Stimulated activated CD4-positive, alpha-beta T cell treated with anti-CD3 and anti-CD28 coated beads, Interleukin-1b, Interleukin-23, amount 100 ng/mL, for 1 hour (primary cell): ENCODE measurements at places on chromosomes 4 and X.

DNA sequence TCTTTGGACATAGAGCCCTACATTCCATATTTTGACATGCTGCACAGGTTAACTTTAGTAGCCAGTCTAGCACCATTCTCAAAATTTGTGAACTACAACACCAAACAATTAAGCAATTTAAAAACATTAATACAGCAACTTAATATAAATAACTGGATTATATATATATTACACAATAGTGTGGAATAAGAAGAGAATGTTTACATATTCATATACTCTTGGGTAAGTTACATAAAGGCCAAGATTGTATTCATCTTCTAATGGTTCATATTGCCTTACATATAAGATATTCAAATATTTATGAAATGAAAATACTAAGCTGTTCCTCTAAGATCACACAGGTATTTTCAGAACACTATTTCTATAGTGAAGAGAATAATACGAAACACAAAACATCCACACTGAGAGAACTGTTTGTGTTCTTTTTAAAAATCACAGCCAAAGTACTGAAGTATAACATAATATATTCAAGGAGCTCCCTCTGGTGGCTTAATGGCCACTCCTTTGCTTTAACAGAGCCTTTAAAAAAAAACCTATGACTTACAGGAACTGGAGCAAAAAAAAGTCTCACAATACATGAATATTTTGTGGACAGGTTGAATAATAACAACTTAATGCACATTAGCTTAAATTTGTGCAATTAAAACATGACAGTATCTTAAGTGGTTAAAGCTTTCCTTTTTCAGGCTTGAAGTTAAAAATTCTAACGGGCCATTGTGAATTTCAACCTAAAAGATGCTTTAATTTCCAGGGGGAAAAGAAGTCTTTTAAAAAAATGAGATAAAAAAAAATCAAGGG, 46.2 kb downstream of the NEK1 start:
- DNase-seq = no peak

DNA sequence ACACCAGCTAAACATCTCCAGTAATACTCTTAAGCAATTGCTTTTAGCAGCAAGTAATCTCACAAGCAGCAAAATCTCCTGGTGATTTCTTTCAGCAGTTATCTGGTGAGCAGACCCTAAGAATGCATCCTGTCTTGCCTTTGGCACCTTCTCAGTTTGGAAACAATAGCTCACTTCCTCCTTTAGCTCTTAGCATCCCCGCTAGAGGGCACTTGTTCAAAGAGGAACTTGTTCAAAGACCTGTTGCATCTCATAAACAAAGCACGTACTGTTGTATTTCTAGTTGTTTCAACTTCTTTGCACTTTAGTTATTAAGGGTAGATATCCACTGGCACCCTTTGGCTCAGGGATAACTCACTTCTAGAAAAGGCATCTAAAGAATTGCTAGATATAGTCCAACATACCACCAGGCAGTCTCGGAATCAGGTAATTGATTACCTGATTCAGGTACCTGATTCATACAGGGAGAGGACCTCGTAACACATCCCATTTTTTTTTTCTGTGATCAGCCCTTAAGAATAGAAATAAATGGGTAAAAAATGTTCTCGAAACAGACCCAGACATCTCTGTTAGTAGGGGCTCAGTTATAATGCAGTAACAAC, 81.9 kb upstream of the QRFPR start:
- no peak for DNase-seq

DNA sequence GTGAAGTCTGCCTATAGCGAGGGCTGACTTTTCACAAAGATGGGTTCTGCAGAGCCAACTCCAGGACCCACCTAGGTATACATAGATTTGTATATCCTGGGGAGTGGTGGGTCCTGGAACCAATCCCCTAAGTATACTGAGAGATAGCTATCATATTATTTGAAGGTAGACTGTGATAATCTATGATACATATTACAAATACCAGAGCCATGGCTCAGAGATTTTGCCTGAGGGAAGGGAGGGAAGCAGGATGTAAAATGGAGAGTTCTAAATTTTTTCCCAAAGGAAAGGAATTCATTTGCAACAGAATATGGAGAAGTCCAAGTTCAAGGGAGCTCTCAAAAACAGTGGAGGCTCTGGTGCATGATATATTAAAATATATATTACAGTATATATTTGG, 7.2 kb downstream of the TCEAL3 start:
- no peak for DNase-seq

DNA sequence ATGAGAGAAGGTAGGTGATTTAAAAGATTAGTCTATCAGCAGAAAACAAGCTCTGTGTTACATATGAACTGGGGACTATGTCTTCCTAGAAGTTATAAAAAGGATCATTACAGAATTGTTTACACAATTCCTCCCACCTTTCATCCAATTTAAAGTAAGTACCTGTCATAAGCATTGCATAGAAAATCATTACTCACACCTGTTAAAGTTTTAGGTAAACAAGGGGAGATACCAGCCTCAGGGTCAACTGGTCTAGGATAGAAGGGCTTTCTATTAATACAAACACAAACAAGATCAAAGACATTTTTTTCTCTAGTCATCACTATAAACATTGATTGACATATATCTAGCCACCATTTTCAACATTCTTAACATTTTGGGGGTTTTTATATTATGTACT, 333.9 kb downstream of the ARHGAP24 start:
- no peak for DNase-seq

GRCh38 chr4:158102904-158103303, 69.9 kb downstream of the GASK1B start:
- no peak for DNase-seq

GRCh38 chr4:183657564-183657963, 1.4 kb downstream of the RWDD4 start:
- DNase-seq = no peak

GRCh38 chr4:54709400-54709799, 51.6 kb downstream of the KIT start:
- no peak for DNase-seq

DNA sequence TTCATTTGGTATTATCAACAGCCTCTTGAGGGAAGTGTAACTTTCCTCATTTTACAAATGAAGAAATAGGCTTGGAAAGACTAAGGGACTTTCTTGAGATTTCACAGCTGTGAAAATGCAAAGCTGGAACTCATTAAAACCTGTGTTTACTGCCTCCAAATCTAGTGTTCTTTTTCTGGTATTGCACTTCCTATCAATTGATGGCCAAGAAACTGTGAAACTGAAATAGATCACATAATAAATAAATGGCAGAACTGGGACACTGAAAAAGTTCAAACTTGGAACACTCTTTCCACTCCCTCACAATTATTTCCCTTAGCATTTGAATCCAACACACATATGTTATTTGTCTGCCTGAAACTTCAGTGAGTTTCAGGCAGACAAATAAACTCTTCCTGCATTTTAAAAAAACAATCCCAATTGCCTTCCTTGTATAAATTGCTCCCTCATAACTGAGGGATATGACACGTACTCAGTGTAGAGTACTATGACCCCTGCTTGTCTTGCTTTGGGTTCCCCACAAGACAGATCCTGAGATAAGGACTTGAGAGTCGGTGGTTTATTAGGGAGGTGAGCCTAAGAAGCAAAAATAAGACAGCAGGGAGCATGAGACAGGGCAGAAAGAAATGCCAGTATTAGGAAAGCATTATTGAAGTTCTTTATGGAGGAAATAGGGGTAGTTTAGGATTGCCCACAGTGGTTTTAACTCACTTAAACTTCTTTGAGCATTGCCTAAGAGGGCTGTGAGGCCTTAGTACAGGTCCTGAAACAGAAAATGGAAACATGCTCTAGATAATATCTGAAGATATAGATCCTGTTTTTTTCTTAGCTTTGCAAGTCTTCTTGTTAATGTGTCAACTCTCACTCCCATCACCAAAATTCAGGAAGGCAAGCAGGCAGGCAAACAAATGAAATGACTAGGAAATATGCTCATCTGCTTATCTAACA, 33.9 kb downstream of the RTL3 start:
- DNase-seq = no peak

DNA sequence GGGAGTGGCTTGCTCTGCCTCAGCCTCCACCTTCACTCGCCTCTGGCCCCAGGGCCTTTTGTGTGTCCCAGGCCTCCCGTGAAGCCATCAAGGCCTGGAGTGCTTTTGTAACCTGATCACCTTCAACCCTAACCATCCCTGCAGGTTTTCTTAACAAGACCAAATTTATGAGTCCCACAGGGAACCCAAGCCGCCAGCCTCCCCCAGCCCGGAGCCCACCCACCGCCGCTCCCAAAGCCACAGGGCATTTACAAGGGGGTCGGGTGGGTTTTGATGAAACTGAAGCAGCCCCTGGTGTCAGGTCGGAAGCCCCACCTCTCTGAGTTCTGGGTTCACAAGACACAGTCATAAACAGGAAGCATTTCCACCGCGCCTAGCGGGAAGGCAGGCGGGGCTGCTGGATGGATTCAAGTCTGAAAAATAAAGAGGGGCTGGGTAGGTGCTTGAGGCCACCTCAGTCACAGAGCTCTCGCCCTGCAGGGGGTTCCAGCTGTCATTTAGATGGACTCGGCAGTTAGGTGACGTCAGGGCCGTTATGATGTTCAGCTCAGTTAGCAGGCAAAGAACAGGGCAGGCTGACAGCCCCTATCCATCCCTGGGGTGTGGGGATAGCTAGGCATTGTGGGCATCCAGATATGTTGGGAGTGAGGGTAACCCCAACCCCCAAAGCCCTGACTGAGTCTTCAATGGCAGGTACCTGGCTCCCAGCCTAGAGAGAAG, 128.5 kb downstream of the BCOR start:
- DNase-seq = no peak

- DNase-seq = no peak
Measured at GRCh38 chr4:139279760-139280620, at the start of gene MGARP. Gene MGARP (minus strand): TSS chr4:139280225. CDS start chr4:139280158, 67 bp downstream.

- DNase-seq = no peak
Measured at GRCh38 chr4:14749910-14750309, 252.4 kb upstream of the CPEB2 start.

GRCh38 chr4:107993969-107994368, 4.3 kb downstream of the HADH start:
- no peak for DNase-seq

- no peak for DNase-seq
Measured at GRCh38 chr4:6898763-6899162, 10.9 kb upstream of the TBC1D14 start.

GRCh38 chrX:24378706-24379105, 18.3 kb downstream of the SUPT20HL1 start:
- no peak for DNase-seq

DNA sequence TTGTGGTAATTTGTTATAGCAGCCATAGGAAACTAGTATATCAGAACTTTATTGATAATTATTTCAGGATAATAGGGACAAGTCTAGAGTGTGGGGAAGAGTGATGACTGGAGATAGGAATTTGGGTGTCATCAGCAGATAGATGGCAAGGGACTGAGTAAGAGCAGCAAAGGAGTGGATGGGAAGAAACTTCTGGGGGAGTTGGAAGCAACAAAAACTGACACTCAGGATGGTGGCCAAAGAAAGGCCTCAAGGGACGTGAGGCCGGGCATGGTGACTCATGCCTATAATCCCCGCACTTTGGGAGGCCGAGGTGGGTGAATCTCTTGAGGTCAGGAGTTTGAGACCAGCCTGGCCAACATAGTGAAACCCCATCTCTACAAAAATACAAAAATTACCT, 9.1 kb upstream of the SLC25A5 start:
- no peak for DNase-seq

DNA sequence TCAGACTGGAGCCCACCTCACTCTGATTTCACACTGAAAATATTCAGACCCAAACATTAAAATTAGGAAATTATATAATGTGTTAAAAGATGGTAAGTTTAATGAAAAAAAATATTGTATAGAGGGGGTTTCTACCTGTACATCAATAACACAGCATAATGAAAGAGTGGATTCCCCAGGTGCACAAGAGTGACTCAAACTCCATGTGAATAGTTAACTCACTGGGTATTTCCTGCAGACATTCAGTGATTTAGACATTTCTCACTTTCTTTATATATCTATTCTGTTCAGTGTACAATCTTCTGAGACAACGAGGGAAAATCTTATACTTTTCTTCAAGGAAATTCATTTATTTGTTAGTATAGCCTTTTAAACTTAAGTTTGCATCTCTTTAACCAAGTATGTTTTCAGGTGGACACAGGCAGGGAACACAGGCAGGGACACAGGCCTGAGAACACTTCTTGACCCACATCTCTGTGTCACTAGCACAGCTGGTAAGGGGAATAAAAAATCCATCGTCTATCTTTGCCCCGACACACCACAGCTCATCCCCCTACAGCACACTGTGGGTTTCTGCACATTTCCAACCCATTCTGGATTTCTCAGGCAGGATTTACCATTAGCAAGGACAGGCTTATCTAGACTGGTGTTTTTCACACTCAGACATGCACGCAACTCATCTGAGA, 525.5 kb upstream of the BOD1L1 start:
- no peak for DNase-seq
